ENCODE measurements at places on chromosomes 7 and 10.
A peak's percentile ranks its signal among the peaks of the same experiment; 100 is the strongest.

DNA sequence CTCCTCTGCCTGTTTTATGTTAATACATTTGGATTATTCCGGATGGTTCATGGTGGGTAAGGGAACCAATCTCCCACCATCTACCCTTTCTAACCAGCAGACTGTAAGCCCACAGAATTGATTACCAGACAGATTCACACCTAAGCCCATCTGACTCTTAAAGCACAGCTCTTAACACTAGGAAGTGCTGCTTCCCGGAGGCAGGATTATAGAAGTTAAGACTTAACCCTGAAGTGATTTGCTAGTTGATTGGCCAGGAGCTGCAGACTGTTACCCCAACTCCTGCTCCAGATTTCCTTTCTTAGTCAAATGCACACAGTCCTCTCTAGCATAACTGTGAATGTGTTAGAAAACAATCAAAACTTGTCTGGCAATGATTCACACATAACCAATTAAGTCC lies 221.7 kb downstream of the CDK14 start:
- DNase-seq = no peak

GRCh38 chr10:119078422-119079179 lies 2.0 kb downstream of the EIF3A start:
- DNase-seq = no peak

GRCh38 chr7:129163875-129164544 lies 19.5 kb downstream of the TSPAN33 start:
- peak; percentile 46 for DNase-seq

DNA sequence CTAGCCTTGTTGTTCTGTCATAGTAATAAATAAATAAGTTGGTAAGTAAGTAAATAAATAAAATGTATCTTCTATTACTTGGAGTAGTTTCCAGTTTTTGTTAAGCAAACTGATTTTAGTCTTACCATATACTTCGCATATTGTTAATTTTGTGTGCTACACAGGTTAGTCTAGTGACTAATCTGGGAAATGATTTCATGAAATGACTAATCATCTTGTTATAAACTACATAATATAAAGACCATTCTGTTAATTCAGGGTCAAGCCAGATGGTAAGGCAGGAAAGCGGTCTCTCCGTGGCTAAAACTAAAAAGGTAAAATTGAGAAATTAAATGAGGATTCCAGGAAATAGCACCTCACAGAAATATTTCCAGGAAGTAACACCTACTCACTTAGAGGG lies 58.5 kb upstream of the FOXP2 start:
- DNase-seq = no peak

- no peak for DNase-seq
Observed at GRCh38 chr10:133528296-133528844, 1.2 kb downstream of the CYP2E1 start.

GRCh38 chr7:54255242-54255641 lies 286.9 kb upstream of the VSTM2A start:
- no peak for DNase-seq

DNA sequence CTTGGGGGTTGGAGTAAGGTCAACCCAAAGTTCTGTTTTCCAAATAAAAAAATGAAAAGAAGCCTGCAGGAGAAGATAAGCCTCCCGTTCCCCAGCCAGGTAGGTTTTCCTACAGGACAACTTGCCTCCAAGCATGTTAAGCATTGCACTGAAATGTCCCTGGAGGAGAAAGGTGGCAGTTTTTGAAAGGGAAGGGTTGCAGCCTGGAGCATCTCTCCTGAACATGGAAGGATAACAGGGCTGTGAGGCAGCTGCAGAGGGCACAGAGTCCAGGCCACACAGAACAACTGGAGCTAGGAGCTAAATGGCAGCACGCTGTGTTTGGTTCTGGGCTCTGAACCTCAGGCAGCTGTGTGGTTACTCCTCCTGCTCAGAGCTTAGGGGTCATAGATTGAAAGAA lies 452.9 kb downstream of the TCERG1L start:
- DNase-seq = no peak

DNA sequence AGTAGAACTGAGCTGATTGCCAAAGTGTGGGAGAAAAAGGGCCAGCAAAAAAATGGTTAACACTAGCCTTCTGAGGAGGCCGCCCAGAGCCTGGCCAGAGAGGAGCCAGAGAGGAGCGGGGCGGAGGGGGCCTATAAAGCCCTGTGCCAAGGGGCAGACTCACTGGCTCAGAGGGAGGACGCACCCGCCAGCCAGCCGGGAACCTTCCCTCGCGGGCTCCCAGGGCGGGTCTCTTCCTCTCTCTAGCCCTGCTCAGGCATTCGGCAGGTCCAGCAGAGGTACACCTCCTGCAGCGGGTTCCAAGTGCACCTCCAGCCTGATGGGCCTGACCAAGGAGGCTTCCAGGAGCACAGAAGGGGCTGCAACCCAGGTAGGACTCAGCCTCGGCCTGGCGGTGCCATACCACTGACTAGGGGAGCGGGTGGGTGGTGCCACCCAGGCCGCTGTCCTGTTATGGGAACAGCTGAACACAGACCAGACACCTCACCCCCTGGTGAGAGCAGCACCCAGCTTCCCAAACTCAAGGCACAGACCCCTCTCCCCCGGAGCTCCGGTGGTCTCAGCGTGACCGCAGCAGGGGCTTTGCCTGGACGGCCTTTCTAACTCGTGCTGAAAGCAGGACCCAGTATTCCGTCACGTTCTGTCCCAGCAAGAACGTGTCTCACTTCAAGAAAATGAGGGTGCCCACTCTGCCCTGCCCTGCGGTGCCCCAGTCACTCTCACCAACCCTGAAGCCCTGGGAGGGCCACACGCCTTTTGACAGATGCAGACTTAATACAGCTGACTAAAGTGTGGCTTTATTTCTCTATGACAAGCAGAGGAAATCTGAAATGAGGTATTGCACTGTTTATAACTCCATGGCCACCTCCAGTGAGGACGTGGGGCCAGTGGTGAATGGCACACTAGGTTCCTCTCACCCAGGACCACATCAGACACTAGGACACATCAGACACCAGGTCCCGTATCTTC lies at the start of gene GPER1:
GPER1 (plus strand) TSS at position 162 of the 969 bp plus-strand sequence. CDS start 3,616 bp downstream, outside the sequence.
- DNase-seq = no peak

DNA sequence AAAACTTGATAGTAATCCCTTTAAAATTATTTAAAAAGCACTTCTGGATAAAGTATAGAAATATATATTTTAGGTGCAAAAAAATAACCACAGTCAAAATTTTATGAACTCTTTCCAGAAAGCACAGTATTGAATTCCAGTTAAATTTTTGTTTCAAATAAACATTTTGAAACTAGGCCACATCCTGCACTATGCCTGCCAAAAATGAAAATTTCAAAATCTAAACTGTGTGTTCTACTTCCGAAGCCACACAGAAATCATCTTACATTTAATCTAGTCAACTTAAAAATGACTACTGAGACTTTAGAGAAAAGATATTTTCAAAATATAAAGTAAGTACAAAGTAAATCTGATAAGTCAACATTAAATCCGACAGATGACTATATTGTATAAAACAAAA lies 50.0 kb downstream of the MAGI2 start:
- no peak for DNase-seq

DNA sequence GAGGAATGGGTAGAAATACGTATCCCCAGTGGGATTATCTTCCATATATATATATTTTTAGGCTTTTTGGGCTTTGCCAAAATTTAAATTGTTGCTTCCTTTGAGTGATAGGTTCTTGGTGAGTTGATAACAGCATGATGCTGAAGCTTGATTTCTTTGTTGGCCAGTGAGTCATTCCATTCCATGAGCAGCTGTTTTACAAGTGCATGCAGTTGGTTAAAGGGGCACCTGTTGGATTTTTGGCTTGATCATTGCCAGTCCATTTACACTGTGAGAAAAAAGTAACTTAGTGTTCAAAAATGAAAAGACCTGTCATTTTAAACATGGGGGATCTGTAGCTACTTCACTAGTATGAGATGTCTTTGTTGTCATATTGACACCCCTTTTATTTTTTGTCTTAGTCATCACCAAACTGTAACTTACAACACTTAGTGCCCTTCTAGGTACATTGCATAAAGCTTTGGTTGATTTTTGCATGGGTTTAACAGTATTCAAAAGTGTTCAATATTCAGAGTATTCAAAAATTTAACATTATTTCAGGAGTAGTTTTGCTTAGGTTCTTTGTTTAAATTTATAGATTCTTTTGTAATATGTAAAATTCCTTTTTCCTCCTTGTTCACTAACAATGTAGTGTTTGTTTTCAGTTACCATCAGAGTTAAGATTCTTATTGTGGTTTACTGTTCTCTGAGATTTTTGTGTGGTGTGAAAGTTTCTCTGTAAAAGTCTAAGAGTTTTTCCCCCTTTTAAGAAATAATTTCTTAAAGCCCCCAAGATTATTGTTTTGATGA lies 8.8 kb downstream of the AKAP9 start:
- DNase-seq = no peak

GRCh38 chr7:83161899-83162401 lies 734 bp downstream of the PCLO start:
- DNase-seq = no peak

DNA sequence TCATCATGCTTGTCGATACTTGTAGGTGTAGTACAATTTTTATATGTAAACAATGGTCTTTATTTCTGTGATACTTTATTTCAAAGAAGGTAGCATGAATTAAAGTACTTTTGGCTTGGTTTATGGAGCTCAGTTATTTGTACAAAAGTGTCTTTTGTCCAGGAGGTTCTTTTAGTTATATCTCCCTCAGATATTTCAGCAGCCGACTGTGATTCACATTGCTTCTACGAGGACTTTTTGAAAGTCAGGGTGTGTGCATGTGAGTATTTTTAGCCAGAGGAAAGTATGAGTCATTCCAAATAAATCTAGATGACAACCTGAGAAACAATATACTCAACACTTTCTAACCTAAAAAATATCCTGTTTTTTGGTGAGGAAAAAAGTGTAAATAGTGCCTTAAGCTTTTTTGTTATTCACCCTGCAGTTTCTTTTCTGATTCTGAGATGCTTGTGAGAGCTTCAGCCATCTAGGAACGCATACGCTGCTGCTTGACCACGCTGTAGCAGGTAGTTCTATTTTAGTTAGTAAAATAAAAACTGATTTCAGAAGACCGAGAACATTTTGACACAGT lies 595 bp upstream of the SUN1 start:
- DNase-seq = no peak

- no peak for DNase-seq
Observed at GRCh38 chr10:112507988-112508387, 61.0 kb downstream of the VTI1A start.

- no peak for DNase-seq
Observed at GRCh38 chr7:83476511-83477050, 172.4 kb downstream of the SEMA3E start.

- peak; percentile 84 for DNase-seq
Observed at GRCh38 chr10:20288060-20288459, 471.8 kb downstream of the PLXDC2 start.

DNA sequence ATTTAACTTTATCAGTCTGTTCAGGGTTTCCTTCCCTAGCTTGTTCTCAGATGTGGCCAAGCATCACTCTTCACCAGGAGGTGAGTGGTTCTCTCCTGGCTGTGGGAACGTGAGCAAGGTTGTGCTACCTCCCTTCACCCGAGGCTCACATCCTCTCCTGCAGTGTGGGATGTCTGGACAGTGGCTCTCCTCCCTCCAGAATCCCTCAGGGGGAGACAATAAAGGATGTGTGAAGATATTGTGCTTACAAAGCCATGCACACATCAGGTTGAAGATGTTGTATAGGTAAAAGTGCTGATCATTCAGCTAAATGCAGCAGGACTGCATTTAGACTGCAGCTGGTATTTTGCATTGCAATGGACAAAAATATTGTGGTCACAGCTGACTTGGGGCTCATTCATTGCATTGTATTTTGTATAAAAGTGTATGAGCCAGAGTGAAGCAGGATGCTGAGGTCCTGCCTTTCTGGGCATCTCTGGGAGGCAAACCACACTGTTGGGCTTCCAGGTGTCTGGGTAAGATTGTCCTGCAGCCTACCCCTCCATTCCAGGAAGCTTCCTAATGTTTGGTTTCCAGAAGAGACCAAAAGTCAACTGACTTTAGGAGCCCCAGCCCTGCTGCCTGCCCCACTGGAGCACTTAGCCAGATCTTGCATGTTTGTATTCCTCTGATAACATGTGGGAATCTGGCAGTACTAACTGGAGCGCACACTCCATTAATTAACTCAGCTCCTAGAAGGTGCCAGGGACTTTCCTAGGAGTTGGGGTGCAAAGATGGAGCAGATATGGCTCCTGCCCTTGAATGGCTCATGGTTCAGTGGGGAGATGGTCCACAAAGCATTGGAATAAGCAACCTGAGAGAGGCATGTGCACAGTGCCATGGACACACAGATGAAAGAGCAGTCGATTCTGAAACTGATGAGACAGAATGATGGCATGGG lies 292.5 kb upstream of the ZNF32 start:
- no peak for DNase-seq

- DNase-seq = no peak
Observed at GRCh38 chr10:118108194-118109026, 61.7 kb upstream of the RAB11FIP2 start.

DNA sequence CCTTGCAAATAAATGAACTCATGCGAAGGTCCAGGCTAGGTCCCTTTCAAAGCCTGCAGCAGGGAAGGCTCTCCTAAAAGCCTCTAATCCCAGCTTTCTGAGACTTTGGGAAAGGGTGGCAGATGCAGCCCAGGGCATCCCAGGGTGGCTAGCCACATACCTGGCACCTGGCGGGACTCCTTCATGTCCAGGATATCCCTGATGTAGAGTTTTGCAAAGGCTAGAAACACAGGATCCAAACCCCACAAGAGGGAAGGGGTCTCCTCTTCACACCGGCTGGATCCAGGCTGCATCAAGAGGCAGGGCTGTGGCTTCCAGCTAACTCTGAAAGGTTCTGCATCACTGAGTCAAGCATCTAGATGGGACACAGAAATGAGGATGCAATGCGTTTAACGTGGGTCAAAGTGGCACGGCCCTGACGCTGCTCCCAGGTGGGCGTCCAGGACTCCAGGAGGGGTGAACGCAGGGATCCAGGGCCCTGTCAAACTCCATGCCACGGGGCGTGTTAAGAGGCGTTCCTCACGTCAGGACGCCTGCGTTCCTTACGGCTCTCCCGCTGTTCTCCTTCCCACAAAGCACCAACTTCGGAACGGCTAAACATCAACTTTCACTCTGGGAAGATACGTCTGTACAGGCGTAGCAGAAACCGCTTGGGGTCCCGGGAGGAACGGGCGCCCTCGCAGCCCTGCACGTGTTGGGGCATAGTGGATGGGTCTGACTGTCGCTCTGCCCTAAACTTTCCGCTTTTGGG lies 507 bp downstream of the STN1 start:
- DNase-seq = no peak

- DNase-seq = no peak
Observed at GRCh38 chr7:54995610-54996363, 23.0 kb upstream of the EGFR start.

GRCh38 chr10:42809676-42810075 lies 27.1 kb downstream of the BMS1 start:
- DNase-seq = no peak

GRCh38 chr7:75055155-75055554 lies 18.4 kb downstream of the RCC1L start:
- DNase-seq = no peak

GRCh38 chr7:15747301-15747700 lies 60.8 kb upstream of the MEOX2 start:
- DNase-seq = peak; percentile 19

- peak; percentile 79 for DNase-seq
Observed at GRCh38 chr10:127313996-127314700, 117.8 kb upstream of the INSYN2A start.

GRCh38 chr10:132306864-132307751 lies 642 bp downstream of the STK32C start:
- no peak for DNase-seq

- no peak for DNase-seq
Observed at GRCh38 chr10:81031774-81032173, 494.1 kb downstream of the SH2D4B start.

GRCh38 chr7:42883950-42884349 lies 27.9 kb downstream of the C7orf25 start:
- no peak for DNase-seq

GRCh38 chr7:66768865-66769832 lies 28.6 kb downstream of the RABGEF1 start:
- DNase-seq = no peak

Data from pons (tissue), 1 donor.